ENCODE measurements at places on chromosomes 4 and X.

GRCh38 chrX:21974011-21974385 lies 33.5 kb downstream of the SMS start:
- no peak for DNase-seq

DNA sequence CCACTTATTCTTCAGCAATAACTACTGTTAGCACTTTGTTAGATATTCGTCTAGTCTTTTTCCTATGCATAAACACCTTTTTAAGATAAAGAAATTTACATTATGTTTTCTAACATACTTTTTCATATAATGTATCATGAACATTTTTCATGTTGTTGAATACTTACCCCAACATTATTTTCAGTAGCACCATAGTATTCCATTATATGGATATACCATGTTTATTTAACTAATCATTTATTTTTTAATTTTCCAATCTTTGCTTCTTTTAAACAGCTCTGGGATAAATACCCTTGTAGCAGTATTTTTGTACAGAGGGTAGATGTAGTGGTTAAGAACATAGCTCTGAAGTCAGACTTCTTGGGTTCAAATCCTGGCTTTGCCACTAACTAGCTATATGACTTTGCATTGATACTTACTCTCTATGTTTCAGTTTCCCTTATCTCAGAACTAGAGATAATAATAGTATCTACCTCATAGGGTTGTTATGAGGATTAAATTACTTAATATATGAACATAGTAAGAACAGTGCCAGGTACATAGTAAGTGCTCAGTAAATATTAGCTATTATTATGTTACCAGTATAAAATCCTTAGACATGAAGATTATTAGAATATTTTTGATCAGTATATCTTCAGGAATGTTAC lies 11.3 kb downstream of the EXOC1 start:
- no peak for DNase-seq

DNA sequence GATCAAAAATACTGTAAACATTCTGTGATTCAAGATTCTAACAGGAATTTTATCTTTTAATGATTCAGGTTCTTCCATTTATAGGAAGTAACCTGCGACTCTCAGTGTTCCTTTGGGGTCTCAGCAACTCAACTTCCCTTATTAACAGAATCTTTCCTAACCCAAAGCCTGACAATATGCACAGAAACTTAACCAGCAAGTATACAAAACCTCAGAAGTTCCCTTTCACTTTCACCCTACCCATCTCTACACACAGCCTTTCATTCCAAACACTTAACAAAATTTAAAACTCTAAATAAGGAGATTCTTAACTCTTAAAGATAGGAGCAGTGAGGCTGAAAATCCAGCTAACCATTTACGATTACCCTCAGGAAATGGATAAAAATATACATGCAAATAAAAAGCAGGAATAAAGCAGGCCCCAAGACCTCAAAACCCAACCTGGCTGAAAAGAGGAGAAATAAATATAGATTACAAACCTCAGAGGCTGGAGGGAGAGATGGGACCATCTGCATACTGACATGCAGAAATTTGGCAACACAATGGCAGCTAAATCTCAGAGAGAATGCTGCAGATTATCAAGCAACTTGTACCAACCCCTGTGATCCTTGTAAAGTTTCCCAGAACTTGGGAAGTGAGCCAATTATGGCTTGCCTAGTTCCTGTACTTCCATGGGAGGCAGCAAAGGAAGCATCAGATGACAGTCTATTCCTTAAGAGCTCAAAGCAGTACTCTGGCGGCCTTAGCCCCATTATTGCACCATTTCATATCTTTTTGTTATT lies 101.0 kb downstream of the ATP11C start:
- no peak for DNase-seq

DNA sequence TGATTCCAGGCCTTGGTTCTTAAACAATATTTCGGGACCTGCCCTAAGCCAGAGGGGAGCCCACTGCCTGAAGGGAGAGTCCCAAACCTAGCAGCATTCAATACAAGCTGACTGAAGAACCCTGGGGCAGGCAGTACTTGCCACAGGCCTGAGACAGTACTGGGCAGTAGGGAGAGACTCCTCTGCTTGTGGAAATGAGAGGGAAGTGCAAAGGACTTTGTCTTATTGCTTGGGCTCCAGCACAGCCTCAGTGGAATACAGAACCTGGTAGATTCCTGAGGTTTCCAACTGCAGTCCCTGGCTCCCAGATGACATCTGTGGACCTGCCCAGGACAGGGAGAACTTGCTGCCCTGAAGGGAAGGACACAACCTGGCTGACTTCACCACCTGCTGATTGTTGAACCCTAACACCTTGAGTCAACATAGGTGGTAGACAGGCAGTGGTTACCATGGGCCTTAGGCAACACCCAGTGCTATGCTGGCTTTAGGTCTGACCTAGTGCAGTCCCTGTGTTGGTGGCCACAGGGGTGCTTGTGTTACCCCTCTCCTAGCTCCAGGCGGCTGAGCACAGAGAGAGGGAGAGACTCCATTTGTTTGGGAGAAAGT lies 20.3 kb upstream of the ABCG2 start:
- DNase-seq = no peak

GRCh38 chr4:125382995-125383394 lies 68.2 kb downstream of the FAT4 start:
- no peak for DNase-seq

- DNase-seq = no peak
These were observed 20.5 kb upstream of the AFAP1 start for GRCh38 chr4:7960017-7960789.

- no peak for DNase-seq
These were observed 82.4 kb downstream of the MTNR1A start for GRCh38 chr4:186472948-186473347.

- DNase-seq = no peak
These were observed 18.4 kb downstream of the ZNF827 start for GRCh38 chr4:145920205-145920604.

DNA sequence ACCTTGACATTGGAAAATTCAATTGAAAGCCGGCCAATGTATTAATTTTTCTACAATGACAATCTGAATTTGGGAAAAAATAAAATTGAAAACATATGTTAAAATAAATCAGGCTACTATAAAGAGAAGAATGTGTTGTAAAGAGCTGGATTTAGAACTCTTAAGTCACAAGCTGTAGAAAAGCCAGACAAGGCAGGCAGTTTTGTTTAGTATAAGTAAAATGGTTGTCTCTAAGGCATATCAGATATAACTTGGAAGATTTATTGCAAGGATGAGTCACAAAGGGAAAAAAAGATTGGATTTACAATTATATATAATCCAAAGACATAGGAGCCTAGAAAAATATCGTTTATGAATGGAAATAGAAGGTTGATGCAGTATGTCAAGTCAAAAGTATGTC lies 549.1 kb upstream of the EPHA5 start:
- no peak for DNase-seq

- DNase-seq = no peak
These were observed 63.2 kb upstream of the NOCT start for GRCh38 chr4:138952411-138952810.

DNA sequence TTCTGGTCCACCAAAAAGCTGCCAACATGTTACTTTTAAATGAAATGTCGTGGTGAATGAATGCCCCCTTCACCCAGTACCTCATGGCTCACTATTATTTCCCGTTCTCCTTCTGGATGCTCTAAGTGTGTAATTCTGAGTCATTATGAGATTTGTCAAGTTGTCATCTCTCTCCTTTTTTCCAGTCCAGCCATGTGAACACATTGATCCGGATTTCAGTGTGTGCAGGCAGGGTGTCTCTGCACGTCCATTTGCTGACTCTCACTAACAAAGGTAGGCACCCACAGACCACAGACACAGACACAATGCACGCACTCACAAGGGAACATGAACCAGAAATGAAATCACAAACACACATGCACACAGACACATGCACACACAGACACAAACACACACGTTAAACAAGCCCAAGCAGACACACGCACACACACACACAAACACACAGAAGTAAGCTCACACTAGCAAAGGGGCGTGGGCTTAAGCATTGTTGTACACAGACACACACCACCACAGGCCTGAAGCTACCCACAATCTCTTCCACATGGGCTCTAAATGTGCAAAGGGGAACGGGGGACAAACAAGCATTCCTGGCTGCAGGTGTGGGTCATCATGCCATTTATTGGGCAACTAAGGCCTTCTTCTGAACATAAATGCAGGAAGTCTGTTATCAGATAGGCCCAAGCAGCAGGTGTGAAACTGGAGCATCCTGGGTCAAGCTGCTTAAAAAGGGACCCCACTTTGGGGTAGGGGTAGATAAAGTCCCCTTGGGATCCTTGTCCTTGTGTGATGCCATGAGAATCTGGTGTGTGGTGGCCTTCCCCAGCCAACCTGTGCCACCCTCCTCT lies 58.1 kb downstream of the NBDY start:
- no peak for DNase-seq

DNA sequence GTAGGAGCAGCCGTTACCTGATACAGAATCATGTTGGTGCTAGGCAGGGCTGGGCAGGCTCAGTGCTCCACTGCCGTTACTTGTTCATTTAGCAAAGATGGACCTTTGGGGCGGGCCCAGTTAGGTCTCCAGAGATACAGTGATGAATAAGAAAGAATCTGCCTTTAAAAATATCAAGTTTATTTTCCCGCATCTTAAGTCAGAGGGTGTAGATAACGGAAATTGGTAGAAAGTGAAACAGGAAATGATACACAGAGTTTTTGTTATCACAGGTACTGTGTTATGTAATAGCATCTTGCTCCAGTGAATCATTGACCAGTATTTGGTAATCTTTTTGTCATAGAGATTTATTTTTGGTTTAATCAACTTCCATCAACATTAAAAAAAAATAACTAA lies 5.5 kb downstream of the TMEM131L start:
- no peak for DNase-seq

DNA sequence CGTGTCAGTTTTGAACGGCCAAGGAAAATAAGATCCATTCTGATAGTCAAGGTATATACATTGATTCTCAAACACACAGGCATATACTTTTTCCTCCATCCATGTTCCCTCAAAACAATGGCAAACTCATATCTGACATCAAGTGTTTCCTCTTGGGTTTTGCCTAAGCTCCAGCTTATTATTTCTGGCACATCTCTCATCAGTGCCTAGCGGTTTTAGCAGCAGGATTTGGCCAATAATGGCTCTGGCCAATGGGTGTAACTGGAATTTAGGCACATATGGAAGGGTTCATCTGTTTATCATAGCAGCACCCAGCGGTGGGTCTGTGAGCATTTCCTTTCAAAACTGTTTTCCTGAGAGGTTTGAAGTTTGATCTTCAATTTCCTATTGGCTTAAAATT lies 161.6 kb upstream of the TLL1 start:
- DNase-seq = no peak

GRCh38 chr4:99381588-99382175 lies 29.1 kb upstream of the ADH1C start:
- DNase-seq = no peak

DNA sequence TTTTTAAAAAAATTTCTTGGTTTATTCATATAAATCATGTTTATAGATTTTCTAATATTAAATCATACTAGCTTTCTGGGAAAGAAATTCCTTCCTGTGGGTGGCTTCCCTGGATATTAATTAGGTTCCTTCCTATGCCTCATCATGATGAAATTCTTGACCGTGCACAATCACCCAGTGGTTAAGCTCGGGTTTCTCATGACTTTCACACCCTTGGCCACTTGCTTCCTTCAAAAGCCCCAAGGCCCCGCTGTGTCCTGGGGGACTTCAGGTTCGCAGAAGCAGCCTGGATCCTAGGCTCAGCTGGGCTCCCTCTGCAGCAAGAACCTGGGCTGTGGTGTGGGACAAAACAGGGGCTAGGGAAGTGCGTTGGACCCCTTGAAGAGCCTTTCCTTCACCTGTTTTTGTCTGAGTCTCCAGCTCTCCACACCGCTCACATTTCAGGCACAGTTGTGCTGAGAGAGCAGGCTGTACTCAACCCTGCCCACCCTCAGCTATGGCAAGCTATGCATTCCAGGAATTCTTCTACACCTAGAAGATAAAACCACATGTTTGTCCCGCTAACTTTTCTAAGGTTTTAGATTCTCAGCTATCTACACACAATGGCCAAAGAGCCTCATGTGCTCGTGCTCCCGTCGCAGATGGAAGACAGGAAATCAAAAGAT lies 48.9 kb upstream of the TMSB15B start:
- no peak for DNase-seq

DNA sequence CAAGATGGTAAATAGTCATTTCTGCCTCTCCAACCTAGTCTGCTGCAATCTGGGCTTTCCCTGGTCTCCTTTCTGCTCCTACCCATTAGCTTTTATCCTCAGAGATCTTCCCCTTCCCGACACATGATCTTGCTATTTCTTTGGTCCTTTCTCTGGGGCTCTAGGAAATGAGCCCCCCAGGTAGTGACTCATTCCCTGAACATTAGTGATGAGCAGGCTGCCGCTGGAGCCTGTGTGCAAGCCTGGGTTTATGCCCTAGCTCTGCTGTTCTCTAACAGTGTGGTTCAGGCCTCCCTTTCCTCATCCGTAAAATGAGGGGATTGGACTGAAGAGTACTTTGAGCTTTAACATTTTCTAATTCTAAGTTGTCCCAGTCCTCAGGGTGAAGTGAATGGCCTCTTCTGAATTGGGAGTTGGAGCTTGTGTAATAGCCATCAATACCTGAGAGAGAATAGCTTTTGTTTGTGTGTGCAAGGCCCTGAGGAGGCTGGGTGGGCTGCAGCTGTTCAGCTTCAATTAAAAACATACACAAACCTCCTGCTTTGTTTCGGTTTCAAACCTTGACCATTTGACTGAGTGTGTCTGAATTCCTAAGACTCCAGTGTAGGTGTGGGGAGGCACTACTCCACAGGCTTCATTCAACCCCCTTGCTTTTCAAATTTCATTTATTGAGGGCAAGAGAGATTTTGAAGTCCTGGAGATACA lies 115.6 kb upstream of the SCML1 start:
- DNase-seq = no peak

DNA sequence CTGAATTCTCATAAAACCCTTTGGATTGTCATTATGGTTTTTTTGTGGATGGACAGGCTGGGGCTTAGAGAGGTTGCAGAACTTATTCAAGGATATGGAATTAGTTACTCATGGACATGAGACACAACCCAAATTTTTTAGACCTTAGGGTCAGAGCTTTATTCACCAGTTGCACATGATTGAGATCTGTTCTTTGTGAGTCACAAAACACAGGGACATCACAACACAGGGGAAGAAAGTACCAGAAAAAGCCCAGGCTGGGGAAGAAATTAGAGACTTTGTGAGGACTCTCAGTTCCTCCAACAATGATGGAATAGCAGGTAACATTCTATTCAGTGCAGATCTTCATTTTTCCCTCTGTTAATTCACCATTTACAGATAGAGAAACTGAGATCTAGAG lies 602.4 kb upstream of the CPEB2 start:
- no peak for DNase-seq

DNA sequence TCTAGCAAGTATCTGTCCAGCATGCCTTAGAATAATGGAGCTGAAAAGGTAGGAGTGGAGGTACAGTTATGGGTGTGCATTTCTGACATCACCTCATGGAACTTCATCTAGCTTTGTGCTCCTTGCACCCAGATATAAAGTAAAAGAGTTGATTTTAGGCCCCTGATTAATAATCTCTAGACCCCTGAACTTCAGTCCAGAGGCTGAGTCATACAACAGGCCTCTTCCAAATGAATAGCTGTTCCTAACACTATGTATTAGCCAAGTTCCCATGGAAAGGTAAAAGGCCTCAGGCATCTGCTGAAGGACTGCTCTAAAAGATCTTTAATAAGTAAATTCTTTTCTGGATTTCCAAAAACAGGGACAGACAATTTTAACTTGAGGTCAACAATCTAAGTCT lies 16.2 kb downstream of the TBC1D9 start:
- DNase-seq = no peak

Measured in T-helper 2 cell (primary cell).